ENCODE measurements at places on chromosomes 6 and 20.

GRCh38 chr6:75065523-75065922 lies 140.3 kb downstream of the COL12A1 start:
- peak; percentile 4 for DNase-seq

DNA sequence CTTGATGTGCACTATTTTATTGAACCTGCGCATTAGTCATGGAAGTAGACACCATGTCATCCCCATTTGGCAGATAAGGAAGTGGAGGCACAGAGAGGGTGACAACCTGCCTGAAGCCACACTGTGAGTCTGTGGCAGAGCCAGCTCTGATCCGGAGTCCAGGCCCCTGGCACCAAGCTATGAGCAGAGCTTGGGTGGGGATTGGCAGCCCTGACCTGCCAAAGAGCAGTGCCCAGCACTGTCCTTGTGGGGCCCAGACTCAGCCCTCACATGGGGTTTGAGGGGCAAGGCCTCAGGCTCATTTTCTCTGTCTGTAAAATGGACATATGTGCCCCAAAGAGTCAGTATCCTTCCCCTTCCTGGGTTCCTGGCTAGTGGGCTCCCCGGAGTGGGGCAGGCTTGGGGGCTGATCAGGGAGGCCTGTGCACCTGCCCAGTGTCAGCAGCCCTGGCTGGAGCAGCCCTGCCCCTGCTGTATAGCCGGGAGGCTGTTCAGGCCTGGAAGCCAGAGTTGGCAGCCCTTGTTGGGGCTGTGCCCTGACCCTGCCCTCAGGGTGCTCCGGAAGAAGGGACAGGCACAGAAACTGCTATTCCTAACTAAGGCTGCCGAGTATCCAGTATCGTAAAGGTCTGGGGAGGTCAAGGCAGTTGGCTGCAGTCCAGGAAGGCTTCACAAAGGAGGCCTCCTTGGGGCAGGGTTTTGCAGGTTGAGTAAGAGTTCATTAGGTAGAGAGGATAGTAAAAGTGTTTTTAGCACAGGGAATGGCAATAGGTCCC lies 38.7 kb downstream of the TGM2 start:
- no peak for DNase-seq

GRCh38 chr6:7976485-7977056 lies 66.0 kb upstream of the TXNDC5 start:
- DNase-seq = no peak

DNA sequence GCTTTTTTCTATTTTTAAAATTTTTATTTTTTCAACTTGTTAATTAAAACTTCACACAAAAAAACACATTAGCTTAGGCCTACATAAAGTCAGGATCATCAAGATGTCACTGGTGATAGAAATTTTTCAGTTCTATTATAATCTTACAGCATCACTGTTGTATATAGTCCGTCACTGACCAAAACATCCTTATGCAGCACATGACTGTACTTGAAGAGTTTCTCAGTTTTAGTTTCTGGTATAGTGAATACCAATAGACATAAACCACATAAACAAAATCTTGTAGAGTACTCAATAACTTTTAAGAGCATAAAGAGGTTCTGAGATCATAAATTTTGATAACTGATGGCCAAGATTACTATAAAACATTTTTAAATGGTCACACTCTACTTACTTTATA lies 71.8 kb downstream of the ASCC3 start:
- DNase-seq = no peak

DNA sequence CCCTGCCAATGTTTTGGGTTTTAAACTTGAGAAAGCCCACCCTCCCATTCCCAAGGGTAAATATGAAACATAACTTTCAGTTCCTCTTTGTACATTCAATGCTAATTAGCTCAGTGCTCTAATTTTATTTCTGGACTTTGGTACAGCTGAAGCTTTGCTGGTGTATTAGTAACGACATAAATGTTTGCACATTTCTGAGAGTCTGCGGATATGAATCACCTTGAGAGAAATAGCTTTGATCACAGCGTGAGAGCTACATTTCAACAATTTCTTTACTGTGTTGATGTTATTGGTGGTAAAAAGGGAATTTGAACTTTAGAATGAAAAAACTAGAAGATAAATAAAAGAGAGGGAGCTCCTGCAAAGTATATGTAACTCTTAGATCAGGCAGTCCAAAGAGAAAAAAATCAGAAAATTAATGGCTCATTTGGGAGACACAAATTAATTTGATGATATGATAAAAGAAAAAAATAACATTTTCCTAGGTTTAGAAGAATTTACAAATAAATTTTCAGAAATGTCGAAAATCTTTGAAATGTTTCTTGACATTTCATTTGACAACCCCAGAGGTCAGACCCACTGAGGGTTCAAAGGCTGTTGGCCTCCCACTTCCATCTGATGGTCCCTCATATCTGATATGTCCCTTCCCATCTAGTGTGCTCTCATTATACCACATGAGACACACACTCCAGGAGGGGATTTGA lies 38.5 kb upstream of the CAP2 start:
- no peak for DNase-seq

- DNase-seq = no peak
Measured at GRCh38 chr20:48287021-48287494, 501.8 kb upstream of the SULF2 start.

DNA sequence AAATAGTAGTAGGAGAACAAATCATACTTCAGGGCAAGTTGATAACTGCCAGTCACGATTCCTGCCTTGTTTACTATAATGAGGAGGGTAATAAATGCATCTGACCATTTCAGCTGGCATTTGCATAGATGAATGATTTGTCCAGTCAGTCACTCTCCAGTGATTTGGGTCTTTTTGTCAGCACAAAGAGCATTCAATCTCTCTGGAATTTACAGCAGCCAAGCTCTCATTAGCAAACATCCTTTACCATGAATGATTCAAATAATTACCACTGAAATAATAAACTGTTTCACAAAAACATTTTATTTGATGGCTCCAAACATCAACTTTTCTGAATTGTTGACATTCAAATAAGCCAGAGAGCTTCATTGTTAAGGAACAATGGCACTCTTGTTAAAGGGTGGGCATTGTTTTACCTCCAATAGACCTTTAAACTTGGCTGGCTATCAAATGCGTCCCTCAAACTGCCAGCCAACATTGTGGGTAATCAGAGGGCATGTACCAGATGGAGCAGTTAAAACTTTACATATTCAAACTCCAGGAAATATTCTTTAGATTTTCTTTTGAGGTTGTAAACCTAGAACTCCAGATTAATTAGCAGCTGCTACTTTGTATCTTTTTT lies 30.0 kb upstream of the FBXL4 start:
- DNase-seq = no peak

GRCh38 chr6:44185953-44186634 lies 27.5 kb downstream of the CAPN11 start:
- DNase-seq = no peak

DNA sequence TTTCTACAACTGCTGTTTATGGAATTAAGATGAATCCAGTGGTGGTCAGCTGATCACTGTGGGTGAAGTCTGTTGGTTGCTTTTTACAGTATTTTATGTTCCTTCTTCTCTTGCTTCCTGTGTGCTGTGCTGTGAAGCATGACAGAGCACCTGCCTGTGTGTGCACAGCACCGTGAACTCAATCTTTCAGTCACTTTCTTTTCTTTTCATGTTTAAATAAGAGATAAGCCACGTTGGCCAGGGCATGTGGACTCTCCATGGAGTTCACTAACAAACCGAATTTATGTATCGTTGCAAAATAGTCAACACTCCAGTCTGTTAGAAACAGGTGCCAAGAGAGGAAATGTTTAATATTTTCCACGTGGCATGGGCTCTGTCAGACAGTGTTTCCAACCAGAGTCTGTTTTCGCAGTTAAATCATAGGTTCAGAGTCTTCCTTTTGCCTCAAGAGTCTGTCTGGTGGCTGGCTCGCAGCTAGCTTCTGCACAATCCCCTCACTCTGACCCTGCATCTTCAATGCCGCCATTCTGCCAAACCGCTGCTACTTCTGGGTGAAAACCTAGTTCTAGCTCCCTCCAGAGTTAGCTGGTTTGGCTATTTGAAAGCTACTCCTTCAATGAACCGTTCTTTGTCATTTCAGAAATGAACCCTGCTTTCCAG lies 73.2 kb downstream of the QRSL1 start:
- no peak for DNase-seq

Data from foreskin keratinocyte (primary cell).